DMS 273 treated with DMSO at 0.1 percent for 48 hours (cell line): ENCODE measurements at places on chromosomes 11 and 22.

- no peak for DNase-seq
Measured at GRCh38 chr11:124475265-124475664, 29.8 kb upstream of the OR8B8 start.

DNA sequence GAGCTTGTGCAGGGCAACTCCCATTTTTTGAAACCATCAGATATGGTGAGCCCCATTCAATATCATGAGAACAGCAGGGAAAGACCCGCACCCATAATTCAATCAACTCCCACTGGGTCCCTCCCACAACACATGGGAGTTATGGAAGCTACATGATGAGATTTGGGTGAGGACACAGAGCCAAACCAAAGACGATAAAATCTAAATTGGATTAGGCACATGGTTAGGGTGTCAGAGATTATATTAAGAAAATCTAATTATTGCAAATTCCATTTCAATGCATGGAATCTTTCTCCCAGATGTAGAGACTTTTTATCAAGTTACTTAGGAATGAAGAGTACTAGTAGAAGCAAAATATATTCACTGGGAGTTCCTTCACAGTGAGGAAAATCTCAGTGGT is 324.9 kb downstream of the JRKL start:
- no peak for DNase-seq

GRCh38 chr11:2190657-2191471 is 19.2 kb upstream of the TH start:
- no peak for DNase-seq

- DNase-seq = no peak
Measured at GRCh38 chr22:42611051-42611450, 3.6 kb downstream of the POLDIP3 start.

GRCh38 chr11:13440100-13440855 is 22.7 kb downstream of the BTBD10 start:
- DNase-seq = peak; percentile 78

DNA sequence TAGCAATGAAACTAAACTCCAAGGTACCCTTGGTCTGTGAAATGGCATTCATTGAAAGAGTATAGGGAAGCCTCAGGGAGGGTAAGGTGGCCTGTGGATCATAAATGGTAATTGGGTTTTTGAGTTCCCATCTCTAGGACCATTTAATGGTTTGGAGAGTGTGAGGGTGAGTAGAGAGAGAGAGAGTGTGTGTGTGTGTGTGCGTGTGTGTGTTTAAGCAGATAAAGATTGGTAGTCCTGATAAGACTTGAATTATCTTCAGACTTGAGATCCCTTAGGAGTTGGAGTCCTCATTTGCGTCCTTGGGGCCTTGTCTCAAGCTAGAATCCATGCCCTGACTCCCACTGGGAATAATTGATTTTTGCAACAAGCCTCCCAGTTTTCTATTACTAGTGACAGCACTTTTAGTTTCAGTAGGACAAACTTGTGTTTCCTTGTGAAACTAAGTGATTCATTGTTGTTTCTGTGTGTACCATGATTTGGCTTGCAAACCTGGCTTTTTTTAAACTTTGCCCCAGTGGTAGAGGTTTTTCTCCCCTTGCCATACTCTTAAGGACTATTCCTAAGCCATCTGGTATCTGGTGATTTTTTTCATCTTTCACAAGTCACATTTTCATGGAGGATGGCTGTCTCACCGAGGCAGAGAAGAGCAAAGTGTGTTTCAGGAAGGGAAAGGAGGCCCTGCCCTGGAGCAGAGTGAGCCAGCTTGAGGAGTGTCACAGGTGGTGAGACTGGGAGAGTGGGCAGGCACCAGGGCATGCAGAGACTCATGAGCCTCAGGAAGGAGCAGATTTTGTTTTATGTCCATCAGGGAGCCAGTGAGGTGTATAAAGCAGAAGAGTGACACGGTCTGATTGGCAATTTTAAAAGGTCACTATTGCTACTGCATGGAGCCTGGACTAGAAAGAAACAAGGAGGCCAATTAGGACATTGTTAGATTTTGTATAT is 26.7 kb downstream of the ALKBH3 start:
- no peak for DNase-seq

GRCh38 chr22:45159652-45160462 is 3.9 kb upstream of the NUP50 start:
- peak; percentile 0 for DNase-seq

GRCh38 chr11:122439866-122440810 is 215.4 kb upstream of the UBASH3B start:
- no peak for DNase-seq

- DNase-seq = no peak
Measured at GRCh38 chr11:131580476-131580875, 210.1 kb downstream of the NTM start.

- no peak for DNase-seq
Measured at GRCh38 chr11:121575963-121576290, 123.2 kb upstream of the SORL1-AS1 start.

DNA sequence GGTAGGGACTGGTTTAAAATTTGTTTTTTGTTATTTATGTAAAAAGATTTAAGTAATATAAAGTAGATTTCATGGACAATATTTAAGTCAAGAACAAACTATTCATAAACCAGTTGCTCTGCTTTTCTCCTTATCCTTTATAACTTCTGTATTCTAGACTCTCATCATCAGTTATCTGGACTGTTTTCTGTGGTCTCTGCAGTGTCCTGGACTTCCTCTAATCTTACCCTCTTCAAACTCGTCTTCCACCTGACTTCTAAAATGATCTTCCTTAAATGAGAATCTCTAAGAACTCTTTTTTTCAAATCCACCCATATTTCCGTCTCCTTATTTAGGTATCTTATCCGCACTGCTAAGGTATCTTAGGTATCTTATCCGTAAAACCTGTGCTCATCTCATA is 8.1 kb downstream of the RRM1 start:
- no peak for DNase-seq

GRCh38 chr22:45671783-45672563 is at the start of gene ATXN10:
ATXN10 (plus strand) TSS chr22:45671834; CDS start chr22:45672064, 230 bp downstream.
- no peak for DNase-seq

DNA sequence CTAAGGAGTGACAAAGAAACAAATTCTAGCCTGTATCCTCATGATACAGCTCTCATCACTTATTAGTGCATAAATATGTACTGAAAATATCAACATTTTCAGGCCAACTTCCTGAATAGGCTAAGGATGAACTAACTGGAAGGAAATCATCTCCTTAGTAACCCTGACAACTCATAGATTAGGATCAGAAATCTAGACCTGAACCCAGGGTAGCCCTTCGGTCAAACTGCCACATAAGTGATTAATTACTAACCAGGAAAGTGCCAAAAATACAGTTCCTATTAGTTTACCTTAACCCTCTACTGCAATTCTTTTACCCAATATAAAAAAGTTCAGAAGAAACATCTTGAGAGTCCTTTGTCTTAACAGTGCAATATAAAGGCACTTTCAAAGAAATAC is 40.0 kb downstream of the AMBRA1 start:
- no peak for DNase-seq

DNA sequence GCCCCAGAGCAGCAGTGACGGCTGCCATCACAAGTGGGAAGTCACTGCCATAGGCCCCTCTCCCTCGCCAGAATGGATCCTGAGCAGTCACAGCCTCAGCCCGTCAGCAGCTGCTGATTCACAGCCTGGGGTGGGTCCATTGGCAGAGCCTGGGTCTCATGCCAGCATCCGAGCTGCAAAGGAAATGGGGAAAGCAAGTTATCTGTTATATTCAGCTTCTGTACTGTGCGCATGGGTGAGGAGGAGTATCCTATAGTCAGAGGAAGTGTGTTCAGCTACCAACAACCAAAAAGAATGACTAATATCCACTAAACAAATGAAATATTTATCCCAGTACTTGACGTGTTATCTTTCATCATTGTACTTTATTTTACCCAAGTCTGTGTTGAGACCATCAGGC is 119.7 kb downstream of the RCN1 start:
- DNase-seq = no peak

DNA sequence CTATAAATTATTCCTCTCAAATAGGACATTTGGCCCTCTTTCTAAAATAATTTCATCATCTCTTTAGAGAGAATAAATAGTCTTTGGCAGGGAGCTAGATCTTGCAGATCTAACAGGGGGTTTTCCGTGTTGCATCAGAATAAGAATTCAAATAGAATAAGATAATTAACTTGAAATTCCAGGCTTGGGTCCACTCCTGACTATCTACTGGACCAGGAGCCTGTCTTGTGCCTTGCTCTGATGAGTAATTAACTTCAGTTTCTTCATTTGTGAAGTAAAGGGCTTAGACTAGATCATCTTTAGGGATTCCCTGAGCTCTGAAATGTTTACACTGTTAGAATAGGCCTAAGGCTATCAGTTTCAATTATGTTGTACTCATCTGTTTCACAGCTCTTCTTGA is 23.5 kb upstream of the TMEM123 start:
- DNase-seq = no peak

- no peak for DNase-seq
Measured at GRCh38 chr22:42262964-42263363, 7.5 kb downstream of the TCF20 start.

DNA sequence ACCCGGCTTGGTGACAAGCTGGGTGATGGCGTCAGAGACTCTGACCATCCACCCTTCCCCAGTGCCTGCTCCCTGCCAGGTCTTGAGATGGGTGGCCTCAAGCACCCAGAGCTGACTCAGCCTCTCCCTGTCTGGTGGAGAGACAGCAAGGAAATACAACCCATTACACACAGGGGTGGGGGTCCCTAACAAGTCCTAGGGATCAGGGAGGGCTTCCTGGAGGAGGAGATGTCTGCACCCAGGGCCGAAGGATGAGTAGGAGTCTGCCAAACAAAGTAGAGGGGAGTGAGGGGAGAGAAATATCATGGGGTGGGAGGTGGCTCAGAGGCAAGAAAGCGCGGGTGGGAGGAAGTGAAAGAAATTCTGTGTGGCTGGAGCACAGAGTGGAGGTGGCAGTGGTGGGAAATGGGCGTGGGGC is 6.8 kb downstream of the MAFF start:
- no peak for DNase-seq

GRCh38 chr11:68460741-68461574 is at the start of gene PPP6R3:
PPP6R3 (plus strand) TSS chr11:68460752; CDS start chr11:68537665, 76,913 bp downstream.
- no peak for DNase-seq

- DNase-seq = no peak
Measured at GRCh38 chr11:73833067-73833466, 43.6 kb downstream of the COA4 start.
